Caco-2 (cell line): ENCODE measurements at places on chromosomes 3 and 15.

- DNase-seq = no peak
These were observed 248.0 kb downstream of the FEZF2 start for GRCh38 chr3:62125380-62125779.

GRCh38 chr15:44468709-44469385 lies 41.4 kb downstream of the CTDSPL2 start:
- DNase-seq = no peak

DNA sequence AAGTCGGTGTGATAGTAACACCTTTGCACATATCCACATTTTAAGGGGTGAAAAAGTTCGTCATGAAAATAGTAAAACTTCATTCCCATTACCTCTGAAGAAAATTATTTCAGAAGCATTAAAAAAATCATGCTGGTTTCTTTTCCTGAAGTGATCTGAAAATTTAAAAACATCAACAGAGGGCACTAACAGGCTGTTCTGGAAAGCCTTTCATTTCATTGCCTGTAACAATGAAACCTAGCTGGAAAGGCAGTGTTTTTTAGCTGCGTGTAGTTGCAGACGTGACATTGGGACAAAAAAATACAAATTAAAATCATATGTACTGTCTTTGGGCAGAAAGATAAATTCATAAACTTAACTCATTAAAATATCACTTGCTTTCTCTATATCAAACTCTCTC lies 993.8 kb downstream of the GBE1 start:
- no peak for DNase-seq

GRCh38 chr15:85754989-85755388 lies 39.7 kb downstream of the KLHL25 start:
- DNase-seq = peak; percentile 22

DNA sequence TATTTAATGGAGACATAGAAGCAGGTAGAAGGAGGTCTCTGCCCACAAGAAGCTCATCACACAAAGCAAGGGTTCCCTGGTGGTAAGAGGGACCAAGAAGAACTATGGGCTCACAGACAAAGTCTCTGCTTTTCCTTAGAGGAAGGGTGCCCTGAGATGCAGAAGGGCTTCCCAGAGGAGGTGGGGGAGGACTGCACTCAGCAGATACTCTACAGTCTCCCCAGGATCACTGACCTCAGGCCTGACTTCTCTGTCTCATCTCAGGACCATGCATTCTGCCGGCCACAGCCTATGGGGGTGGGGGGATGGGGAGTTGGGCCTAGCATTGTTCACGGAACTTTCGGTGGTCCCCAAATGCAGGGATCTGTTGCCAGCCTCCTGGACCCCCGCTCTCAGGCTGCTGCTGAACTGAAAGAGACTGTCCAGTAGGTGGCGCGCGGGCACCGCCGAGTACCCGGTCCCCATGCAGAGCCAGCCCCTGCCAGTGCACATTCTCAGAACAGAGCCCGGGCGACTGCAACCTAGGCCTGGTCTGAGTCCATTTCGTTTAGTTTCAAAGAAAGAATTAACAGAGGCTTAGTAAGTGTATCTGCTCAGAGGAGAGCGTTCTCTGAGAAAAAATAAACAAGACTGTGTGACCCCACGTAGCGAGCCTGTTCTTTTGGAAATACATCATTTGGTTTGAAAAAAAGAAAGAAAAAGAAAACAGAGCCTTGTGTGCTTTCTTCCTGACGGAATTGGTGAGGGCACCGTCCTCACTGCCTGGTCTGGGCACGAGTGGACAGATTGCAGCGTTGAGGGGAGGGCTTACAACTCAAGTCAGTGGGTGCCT lies 74.1 kb downstream of the LRTM1 start:
- peak; percentile 64 for DNase-seq

DNA sequence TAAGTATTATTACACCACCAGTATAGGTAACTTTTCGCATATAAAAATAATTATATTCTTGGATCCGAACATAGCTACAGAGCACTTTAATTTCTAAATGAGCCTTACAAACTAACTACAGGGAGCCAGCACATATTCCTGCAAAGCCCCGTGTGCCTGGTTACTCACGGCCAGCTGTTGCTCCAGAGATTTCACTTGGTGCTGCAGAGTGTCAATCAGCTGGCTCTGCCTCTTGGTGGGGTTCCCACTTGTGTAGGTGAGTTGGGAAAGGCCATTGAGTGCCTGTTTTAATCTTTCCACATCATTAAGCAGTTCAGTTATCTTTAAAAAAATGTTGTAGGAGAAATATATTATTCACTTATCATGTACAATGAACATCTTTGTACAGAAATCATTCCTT lies 98.9 kb downstream of the UACA start:
- DNase-seq = no peak

DNA sequence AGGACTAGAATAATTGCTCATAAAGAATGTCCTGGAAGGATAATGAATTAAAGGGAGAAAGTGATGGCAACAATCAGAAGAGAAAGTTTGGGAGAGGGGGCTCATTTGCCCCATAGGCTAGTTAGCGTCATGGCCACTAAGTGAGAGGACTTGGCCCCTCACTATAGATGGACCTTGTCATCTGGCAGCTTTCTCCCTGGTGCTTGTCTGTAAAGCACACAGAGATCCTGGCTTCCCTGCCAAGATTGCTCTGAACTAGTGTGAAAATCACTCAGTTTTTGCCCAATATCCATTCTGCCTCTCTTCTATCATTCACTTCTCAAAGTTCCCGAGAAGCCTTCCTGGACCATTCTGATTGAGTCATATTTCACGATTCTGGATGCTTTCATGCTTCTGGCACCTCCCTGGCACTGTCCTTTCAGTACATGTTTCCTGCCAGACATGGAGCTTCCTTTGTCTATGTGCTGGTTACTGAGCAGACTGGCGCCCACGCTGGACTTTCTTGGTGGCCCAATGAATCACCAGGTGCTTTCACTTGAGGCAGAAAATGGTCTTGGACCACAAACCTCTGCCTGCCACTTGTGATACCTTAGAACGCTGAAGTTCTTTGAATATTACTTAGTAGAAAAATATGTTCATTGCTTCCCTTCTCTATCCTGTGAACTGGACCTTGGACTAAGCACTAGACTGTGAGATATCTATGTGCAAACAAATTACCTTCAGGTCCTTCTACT lies 709.6 kb upstream of the CFAP20DC start:
- DNase-seq = no peak

DNA sequence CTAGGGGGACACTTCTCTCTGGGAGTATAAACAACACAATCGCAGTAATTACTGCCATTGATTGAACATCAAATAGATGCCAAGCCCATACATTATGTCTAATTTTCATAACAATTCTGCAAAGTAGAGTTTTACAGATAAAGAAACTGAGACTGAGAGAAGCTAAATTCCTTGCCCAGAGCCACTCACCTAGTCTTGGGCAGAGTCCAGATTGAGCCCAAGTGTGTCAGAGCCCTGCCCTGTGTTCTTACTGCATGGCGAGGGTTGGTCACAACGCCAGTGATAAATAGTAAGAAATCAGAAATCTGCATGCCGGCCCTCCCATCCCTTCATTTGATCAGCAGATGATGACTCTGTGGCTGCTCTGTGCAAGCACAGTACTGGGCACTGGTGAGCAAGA lies 106.3 kb downstream of the C3orf70 start:
- DNase-seq = no peak

GRCh38 chr3:99236576-99236975 lies 335.1 kb upstream of the DCBLD2 start:
- DNase-seq = no peak

DNA sequence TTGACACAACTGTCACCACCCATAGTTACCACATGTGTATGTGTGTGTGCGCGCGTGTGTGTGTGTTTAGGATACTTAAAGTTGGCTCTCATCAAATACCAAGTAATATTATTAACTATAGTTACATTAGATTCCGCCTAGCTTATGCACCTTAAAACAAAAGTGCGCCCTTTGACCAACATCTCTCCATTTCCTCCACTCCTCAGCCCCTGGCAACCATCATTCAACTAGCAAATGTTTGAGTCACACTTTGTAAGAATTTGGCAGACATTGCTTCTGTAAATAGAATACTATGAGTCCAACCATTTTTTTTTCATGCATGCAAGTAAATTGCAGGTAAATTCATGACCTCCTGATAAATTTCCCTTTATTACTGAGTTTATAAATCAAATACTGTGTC lies 169.3 kb downstream of the GBE1 start:
- no peak for DNase-seq

GRCh38 chr3:124434176-124434575 lies 296.1 kb upstream of the UMPS start:
- no peak for DNase-seq

- DNase-seq = no peak
These were observed 120.4 kb downstream of the LPP start for GRCh38 chr3:188274249-188274915.

DNA sequence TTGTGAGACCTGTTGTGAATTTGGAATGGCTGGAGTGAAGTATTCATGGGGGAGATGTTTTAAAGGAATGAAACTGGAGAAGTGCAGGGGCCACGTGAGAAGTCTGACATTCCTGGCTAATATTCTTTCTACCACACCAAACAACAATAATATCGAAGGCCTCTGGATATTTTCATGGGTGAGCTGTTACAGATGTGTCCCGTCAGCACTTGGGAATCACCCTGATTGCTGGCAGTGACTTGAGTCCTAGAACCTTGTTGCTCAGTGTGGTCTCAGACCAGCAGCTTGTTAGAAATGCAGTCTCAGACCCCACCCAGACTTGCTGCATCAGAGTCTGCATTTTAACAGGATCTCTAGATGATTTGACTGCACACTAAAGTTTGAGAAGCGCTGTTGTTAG lies 113.8 kb downstream of the ITPR1 start:
- no peak for DNase-seq
